ENCODE measurements at places on chromosomes 13 and 19. TPM values are rescaled to one million over a fixed set of nuclear protein-coding genes. Genes with fewer than 3 reads are reported as not detected.

DNA sequence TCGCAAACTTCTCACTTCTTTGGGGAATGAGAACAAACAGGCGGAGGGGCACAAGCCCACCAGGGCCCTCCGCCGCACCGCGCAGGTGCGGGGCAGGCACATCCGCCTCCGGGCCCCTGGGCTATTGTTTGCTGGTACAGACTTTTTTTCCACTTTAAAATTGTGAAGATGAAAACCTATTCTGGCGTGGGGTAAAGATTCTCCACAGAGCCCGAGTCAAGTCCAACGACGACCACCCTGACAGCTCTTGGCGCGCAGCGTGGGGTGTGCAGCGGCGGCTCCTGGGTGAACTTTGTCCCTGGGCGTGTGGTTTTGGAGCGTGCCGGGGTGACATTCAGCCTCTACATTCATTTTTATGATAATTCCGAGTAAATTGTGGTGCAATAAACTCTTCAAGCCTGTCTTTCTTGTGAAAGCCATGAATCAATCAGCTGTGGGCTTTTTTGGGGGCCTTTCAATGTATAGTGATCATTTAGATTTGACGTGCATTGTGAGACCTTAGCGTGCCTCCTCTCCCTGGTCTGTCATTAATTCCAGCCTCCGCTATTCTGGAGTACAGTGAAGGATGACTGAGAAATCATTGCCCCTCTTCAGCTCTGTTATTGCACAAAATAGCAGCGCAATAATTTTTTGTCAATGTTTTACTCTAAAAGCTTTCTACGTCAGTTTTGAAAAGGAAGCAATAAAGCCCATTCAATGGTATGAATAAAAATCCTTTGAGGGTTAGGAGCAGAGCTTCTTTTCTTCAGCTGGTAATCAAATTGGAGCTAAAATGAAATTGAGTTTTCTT lies 90.0 kb downstream of the TEX29 start:
- H3K4me3 ChIP-seq, result no peak overlapping the region
- H3K4me1 ChIP-seq, result no peaks in the 10 kb centered on the region
- H3K36me3 ChIP-seq, result no peaks in the 10 kb centered on the region

RETN gene
- not detected for total RNA-seq

GRCh38 chr13:74193391-74193790 lies 59.2 kb upstream of the KLF12 start:
- no peak overlapping the region for H3K4me3 ChIP-seq
- no peaks in the 10 kb centered on the region for H3K4me1 ChIP-seq
- DNase-seq, result no peak
- no peak overlapping the region for H3K27ac ChIP-seq

- no peak for DNase-seq
- no peaks in the 10 kb centered on the region for H3K4me1 ChIP-seq
- H3K27ac ChIP-seq, result no peak overlapping the region
- H3K4me3 ChIP-seq, result no peak overlapping the region
Measured at GRCh38 chr19:53957448-53958167, 5.1 kb upstream of the CACNG8 start.

NUMBL gene
- total RNA-seq, result 360 TPM

GRCh38 chr13:33217256-33217655 lies 68.3 kb downstream of the STARD13 start:
- H3K4me1 ChIP-seq, result peaks cover 3% of the 10 kb centered on the region
- no peak overlapping the region for H3K4me3 ChIP-seq
- H3K27ac ChIP-seq, result no peak overlapping the region

DNA sequence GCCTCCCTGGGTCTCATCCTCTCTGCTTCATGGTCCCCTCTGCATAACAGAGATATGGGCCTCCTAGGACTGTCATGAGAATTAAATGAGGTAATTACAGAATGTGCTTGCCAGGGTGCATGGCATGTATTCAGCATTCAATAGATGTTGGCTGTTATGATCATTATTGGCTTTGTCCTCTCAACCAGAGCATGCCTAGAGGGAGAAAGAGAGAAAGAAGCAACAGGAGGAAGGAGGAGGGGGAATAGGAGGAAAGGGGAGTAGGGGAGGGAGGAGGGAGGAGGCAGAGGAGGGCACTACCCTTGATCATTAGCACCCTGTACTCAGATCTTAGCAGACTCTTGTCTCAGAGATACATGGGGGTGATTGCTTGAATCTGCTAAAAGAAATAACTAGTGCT lies 41.0 kb upstream of the SIAH3 start:
- H3K36me3 ChIP-seq, result no peaks in the 10 kb centered on the region
- no peak overlapping the region for H3K27ac ChIP-seq
- DNase-seq, result no peak
- no peaks in the 10 kb centered on the region for H3K27me3 ChIP-seq

SIGLEC11 gene
- 12.7 TPM for total RNA-seq

DNA sequence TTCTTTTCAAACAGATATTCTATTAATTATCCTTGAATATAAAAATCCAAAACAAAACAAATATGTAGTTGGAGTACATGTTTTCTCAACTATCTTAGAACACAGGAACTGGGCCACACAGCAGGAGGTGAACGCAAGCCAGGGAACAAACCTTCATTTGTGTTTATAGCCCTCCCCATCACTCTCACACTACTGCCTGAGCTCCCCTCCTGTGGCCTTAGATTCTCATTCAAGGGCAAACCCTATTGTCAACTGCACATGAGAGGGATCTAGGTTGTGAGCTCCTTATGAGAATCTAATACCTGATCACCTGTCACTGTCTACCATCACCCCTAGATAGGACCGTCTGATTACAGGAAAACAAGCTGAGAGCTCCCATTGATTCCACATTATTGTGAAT lies 427.1 kb upstream of the PRR20A start:
- DNase-seq, result no peak
- no peaks in the 10 kb centered on the region for H3K27me3 ChIP-seq
- no peaks in the 10 kb centered on the region for H3K4me1 ChIP-seq

GRCh38 chr13:98284679-98285078 lies 107.6 kb upstream of the RNF113B start:
- H3K36me3 ChIP-seq, result no peaks in the 10 kb centered on the region
- H3K27ac ChIP-seq, result no peak overlapping the region
- H3K27me3 ChIP-seq, result no peaks in the 10 kb centered on the region
- no peaks in the 10 kb centered on the region for H3K4me1 ChIP-seq
- DNase-seq, result no peak

TECR gene
- 88.7 TPM for total RNA-seq

SCAMP4 gene
- total RNA-seq, result 322 TPM

DNA sequence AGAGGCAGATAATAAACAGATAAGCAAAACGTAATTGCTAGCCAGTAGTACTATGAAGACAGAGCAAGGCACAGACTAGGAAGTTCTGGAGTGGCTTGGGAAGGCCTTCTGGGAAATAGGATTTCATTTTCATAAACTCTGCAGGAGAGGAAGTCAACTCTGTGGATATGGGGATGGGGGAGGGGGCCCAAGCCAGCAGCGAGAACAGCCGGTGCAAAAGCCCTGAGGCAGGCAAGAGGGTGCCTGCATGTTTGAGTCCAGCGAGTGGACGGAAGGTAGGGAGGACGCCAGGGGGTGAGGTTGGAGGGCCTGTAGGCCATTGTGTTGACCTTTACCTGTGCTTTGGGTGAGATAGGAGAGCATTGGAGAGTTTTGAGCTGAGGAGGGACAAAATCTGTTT lies 9.0 kb upstream of the ASF1B start:
- H3K27ac ChIP-seq, result no peak overlapping the region
- H3K27me3 ChIP-seq, result no peaks in the 10 kb centered on the region
- DNase-seq, result no peak
- peaks cover 10% of the 10 kb centered on the region for H3K4me1 ChIP-seq
- H3K4me3 ChIP-seq, result no peak overlapping the region

DNA sequence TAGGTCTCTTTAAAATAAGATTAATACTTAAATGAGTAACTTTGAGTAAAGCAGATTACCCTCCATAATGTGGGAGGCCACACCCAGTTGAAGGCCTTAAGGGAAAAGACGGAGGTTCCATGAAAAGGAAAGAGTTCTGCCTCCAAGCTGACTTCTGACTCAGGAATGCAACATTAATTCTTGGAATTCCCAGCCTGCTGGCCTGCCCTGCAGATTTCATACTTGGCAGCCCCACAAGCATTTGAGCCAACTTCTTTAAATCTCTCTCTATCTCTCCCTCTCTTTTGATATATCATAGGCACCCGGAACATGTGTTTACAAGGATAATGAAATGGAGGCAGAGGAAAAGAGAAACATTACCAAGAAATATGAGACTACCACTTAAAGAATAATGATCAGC lies 902.3 kb upstream of the MIR17HG start:
- H3K36me3 ChIP-seq, result no peaks in the 10 kb centered on the region
- H3K4me3 ChIP-seq, result no peak overlapping the region
- no peak for DNase-seq
- H3K27ac ChIP-seq, result no peak overlapping the region
- H3K27me3 ChIP-seq, result no peaks in the 10 kb centered on the region

SKA3 gene
- total RNA-seq, result not detected

GIPR gene
- total RNA-seq, result not detected

DNA sequence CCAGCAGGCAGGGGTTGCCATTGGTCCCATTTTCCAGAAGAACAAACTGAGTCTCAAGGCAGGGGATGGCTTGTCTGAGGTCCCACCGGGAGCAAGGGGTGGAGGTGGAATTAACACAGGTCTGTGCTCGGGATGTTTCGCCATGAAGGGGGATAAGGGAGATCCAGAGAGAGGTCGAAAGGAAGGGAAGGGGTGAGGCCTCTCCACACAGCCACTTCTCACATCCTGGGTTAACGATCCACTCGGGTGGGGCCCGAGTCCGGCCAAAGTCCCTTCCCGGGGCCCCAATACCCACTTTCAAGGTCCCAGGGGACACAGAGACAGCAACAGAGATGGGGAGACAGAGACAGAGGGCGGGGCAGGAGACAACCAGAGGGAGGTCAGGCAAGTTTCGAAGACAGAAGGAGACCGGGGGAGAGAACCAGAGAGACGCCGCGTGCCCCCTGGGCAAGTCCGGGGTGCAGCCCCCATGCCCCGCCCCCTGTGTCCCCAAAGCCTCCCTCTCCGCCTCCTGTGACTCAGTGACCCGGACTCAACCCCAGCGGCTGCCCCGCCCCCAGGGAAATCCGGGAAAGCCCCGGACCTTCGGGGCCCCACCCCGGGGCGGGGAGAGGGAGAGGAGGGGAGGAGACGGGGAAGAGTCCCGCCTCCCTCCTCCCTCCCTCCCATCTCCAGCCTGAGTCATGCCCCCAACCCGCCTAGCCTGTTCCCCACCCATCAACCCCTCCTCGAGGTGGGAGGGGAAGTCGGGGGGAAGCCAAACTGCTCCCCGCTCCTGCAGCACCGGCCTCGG lies 1.4 kb upstream of the BCL3 start:
- peak overlapping the region; percentile 75 for H3K4me3 ChIP-seq
- DNase-seq, result peak; percentile 89
- H3K27me3 ChIP-seq, result no peaks in the 10 kb centered on the region
- peak overlapping the region; percentile 82 for H3K27ac ChIP-seq

All from ascending aorta (tissue), 2 donors.